ENCODE measurements at places on chromosomes 1 and 21.
A peak's percentile ranks its signal among the peaks of the same experiment; 100 is the strongest.

DNA sequence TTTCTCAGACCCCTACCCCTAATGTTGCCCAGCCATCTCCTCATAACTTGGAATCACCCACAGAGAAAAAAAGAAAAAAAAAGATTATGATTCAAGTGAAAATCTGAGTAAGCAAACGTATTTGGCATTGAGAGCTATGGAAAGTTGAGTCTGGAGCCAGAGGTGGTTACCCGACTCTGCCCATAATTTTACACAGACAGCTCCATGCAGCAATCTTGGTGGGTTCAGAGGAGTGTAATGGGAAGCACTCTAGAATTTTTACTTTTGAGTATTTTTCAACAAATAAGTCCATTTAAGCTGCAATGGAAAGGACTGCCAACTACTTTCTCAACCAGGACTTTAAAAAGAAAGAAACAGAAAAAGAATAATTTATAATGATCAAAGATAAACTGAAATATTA, 62.7 kb downstream of the ZC3H11B start:
- DNase-seq: no peak

GRCh38 chr1:155893389-155894142, 17.6 kb downstream of the RIT1 start:
- DNase-seq: peak; percentile 67

- DNase-seq: no peak
These were observed 13.3 kb downstream of the CSF1 start for GRCh38 chr1:109923946-109924275.

DNA sequence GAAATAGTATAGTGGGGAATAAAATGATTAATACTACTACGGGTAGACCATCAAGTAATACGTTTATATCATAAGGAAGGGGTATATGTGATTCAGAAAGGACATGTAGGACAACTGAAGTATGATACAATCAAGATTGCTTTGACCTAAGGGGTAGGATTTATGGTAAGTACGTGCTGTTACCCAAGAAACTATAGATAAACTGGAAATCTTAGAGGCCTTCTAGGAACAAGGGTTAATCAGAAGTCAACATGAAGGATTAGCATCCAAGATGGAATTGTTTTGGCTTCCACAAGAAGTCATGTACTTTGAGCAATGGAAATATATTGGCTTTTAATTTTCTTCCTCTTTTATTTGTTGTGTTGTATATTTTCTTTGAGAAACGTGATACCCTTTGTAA, 13.2 kb upstream of the ZMYM4 start:
- DNase-seq: no peak

DNA sequence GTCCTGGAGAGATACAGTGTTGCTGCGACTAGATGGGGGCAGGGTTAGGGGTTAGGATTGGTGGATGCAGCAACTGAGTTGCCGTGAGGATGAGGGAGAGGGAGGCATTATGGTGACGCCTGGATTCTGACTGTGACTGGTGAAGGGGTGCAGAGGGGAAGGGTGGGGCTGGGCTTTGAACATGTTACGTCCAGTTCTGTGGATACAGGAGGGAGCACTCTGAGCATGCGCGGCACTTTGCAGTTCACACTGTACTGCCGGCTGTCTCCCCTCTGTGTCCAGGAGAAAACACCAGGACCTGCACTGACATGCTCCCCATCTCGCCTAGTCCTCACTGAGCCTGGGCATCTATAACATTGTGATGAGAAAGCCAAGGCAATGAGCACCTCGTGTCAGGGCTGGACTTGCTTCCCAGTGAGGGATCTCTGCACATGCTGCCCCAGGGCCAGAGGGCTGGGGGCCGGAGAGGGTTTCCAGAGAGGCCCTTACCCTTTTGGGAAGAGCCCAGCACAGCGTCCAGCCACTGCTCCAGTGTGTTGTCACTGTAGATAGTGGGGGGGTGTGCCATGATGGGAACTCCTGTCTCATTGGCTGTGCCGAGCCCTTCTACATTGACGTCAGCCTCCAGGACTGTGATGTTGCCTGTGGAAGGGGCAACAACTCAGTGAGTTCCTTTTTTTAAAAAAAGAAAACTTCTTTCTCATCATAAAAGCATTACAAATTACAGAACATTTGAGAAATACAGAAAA, 7.6 kb downstream of the FAM151A start:
- no peak for DNase-seq

DNA sequence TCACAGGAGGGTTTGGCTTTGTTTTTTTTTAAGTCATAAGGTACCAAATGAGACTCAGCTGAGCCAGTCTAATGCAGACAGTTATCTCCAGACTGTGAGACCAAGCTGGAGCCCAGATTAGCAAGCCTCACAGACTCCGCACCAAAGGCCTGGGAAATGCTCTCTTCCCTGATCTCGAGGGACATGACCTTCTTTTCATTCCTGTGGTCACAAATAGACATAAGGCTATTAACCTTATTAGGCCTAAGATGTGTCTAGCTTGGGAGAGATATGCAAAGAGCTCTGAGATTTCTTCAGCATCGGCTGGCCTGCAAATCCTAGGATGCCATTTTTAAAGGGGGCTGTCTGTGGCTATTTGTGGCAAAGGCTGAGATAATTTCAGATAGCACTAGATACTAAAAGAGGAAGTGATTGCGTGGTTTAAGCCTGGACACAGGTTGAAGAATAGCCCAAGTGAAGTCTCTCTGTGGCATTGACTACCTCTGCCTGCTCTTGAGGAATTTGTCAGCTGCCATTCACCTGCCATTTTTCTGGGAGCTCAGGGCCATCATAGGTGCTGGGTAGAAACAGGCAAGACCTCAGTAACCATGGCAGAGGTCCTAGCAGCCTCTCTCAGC, 301.3 kb downstream of the SIPA1L2 start:
- no peak for DNase-seq

- DNase-seq: peak; percentile 38
These were observed 12.0 kb downstream of the OR2M4 start for GRCh38 chr1:248243204-248243603.

DNA sequence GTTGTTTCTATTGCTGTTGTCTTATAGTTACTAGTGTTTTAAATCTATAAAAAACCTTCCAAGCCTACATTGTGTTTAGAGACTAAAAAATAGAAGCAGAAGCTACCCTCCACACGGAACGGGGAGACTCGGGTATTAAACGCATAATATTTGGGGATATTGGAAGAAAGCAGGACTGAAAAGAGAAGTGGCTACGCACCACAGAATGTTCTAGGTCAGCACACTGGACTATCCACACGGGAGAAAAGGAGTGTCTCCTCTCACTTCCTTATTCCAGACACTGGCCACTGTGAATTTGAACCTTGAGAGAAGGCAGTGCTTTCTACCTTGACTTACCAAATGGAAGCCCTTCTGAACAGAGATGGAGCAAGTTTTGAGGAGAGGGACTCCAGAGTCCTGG, 1.0 kb upstream of the OR10J4 start:
- no peak for DNase-seq

DNA sequence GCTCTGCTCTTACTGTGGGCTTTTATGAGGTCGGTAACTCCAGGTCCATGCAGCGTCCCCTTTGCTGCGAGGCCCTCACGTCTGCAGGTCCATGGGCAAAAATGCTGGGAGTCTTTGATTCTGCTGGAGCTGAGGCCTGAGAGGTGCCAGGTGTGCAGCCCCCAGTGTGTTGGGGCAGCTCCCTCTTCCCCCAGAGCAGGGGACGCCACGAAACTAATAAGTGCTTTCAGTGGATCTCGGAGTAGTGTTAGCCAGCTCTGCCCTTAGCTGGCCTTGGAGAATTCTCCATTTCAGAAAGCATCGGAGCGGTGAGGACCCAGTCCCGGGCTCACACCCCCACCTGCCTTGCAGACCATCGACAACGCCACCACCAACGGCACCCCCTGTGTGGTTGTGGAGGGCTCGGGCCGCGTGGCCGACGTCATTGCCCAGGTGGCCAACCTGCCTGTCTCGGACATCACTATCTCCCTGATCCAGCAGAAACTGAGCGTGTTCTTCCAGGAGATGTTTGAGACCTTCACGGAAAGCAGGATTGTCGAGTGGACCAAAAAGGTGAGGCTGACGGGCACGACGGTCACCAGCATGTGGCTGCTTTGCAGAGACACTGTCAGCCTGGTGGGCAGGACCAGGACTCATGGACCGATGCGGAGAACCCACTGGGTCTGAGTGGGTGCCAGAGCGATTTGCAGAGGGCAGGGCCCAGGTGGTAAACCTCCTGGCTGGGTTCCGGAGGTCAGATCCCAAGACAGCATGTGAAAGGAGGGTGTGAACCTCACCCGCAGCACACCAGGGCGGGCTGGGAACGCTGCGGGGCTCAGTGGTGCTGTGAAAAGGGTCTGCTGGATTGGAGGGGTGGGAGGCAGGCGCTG, 25.5 kb downstream of the TRPM2 start:
- DNase-seq: no peak
